Esophagus muscularis mucosa (tissue), 4 donors: ENCODE measurements at places on chromosomes 2 and 18. TPM values are rescaled to one million over a fixed set of nuclear protein-coding genes. Genes with fewer than 3 reads are reported as not detected.
A peak's percentile ranks its signal among the peaks of the same experiment; 100 is the strongest.

Gene C1QL2
- not detected for total RNA-seq

GRCh38 chr18:44977856-44978255 lies 297.2 kb downstream of the SETBP1 start:
- DNase-seq: no peak

DNA sequence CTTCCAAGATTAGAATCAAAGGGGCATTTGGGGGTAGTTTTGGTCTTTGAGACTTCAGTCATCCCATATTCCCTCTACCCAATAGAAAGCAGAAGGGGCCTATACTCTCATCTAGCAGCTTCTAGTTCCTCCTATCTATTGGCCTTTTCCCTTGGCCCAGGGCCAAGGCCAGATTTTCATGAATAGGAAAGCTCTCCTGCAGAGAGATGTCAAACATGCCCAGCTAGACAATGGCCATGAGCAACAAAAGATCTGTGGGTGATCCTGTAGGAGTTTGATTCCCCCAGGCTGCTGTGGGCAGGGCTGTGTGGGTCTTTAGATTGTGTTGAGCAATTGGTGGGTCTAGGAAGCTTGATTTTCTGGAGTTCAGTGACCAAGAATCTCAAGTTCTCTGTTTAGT lies 2.9 kb upstream of the ADCYAP1 start:
- DNase-seq: no peak

Gene CYS1
- total RNA-seq: 56.4 TPM

Gene OSR1
- total RNA-seq: 99.6 TPM

DNA sequence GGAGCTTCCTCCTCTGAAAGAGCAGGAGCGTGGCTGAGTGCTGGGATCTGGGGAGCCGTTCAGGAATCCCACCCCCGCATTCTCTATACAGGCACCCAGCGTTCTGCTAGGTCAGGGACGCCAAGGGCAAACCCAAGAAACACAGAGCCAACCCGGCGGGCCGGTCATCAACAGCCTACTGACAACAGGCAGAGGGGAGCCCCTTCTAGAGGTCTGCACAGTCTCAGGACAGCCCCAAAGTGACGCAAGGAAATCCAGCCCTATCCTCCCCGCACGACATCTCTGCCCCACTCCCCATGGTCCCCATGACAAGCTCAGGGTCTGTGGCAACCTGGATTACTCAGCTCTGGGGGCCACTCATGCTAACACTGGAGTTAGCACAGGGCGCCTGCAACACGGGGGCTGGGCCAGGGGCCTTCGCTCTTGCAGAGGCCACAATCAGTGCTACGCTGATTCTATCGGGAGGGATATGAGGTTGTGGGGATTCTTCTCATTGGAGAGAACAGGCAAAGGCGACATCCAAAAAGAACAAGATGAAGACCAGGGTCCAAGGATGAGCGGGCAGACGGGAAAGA lies 81.6 kb downstream of the PXDN start:
- DNase-seq: no peak

DNA sequence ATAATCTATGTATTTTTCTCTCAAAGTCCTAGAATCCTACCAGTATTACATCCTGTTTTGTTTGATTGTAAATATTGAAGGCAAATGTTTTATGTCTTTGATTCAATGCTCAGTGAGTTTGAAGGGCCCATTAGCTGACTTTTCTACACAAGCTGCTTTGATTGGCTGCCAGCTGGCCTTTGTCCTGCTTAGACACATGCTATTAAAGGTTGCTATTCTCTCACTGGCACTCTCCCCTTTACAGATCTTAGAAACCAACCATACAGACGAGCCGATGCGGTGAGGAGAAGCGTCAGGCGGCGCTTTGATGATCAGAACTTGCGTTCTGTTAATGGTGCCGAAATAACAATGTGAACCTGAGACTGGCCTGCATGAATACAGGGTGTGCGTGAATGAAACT lies 69.7 kb downstream of the PRPF40A start:
- no peak for DNase-seq

- DNase-seq: no peak
Observed at GRCh38 chr18:42657551-42657950, 457.9 kb downstream of the RIT2 start.

DNA sequence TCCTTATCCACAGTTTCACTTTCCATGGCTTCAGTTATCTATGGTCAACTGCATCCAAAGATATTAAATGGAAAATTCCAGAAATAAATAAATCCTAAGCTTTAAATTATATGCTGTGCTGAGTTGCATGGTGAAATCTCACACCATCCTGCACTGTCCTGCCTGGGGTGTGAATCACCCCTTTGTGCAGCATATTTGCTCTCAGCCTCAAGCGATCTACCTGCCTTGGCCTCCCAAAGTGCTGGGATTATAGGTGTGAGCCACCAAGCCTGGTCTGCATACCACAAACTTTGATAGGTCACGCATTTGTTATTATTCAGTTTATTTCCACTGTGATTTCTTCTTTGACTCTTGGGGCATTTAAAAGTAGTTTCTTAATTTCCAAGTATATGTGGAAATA lies 117.2 kb downstream of the SPIRE1 start:
- DNase-seq: no peak

DNA sequence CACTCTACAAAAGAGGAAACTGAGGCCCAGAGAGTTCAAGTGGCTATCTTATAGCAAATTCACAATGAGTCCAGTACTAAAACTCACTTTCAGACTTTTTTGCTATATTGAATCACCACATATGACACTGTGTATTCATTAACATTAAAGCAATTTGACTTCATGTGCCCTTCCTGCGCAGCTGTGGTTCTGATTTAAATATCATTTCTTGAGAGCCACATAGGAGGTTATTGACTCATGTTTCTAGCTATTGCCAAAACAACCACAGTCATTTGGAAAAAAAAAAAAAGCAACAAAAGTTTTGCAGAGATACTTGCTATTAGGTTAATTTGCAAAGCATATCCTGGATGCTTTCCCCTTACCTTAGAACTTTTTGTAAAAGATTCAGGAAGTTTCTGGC lies 341.2 kb downstream of the PIK3C3 start:
- DNase-seq: no peak

DNA sequence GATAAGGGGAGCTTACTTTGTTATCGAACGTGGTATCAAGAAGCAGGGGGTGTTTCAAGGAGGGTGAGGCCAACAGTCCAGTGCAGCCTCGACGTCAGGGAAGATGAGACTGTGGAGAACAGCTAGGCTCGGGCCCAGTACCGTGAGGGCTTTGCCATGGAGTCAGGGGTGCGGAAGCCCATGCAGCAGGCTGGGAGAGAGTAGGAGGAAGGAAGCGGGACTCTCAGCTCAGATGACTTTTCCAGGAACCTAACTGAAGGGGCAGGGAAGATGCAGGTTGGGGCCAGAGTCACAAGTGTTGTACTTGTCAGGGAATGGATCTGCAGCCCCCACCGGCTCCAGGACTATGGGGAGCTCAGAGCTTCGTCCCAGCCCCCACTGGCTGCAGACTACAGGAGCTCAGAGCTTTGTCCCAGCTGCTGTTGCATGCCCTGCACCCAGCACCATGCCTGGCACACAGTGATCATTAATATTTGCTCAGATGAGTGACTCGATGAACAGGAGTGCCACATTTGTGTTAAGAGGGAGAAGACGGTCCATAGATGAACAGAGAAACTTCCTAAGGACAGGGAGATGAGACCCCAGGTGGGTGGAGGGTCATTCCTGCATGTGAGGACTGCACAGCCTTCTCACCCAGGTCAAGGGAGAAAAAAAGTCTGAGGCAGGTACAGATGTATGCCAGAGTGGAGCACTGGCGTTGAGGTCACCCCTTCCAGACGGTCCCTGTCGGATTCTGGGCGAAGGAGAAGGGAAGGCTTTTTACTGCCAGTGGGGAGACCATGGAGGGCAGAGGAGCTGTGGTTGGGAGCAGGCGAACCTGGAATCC lies 36.4 kb downstream of the PTGR3 start:
- peak; percentile 83 for DNase-seq

GRCh38 chr18:59661891-59662701 lies 35.1 kb downstream of the CCBE1 start:
- no peak for DNase-seq

DNA sequence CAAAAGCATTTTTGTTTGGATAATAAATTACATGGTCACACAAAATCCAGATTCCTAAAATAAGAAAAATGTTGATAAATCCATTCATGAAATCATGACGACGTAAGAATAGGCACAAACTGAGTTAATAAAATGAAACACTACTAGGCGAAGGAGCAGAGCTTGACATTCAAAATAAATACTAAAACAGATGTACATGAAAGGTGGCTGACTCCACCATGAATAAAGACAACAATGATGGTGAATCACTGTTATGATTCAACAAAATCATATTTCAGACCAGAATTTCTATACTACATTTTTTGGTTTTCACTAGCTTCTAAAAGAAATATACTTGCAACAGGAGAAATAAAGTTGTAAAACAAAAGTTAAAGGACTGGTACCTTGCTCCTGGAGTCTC lies 122.0 kb upstream of the RNU4ATAC start:
- no peak for DNase-seq

DNA sequence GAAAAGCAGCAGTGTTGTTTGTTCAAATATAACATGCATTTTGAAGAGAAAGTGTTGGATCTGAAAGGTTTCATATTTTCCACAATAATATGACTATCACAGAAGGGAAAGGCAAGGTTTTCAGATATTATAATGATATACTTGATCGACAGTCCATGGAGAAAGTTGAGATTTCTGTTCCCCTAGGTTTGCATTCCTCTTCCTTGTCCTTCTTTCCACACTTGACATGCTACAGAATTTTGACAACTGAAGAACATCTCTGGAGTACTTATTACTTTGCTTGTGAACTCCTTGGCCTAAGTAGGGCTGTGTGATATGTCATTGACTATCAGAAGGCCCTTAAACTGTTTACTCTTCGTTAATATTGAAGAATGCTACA lies 46.5 kb downstream of the TMEFF2 start:
- DNase-seq: no peak

Gene RAB17
- 3.7 TPM for total RNA-seq

- no peak for DNase-seq
Observed at GRCh38 chr2:15782769-15783294, 157.5 kb upstream of the MYCN start.

Gene PXDN
- 19.9 TPM for total RNA-seq

Gene COLEC12
- 36.4 TPM for total RNA-seq

- DNase-seq: no peak
Observed at GRCh38 chr2:179454443-179455171, 190.0 kb upstream of the SESTD1 start.

- DNase-seq: no peak
Observed at GRCh38 chr2:167334146-167334742, 446.0 kb downstream of the XIRP2 start.

DNA sequence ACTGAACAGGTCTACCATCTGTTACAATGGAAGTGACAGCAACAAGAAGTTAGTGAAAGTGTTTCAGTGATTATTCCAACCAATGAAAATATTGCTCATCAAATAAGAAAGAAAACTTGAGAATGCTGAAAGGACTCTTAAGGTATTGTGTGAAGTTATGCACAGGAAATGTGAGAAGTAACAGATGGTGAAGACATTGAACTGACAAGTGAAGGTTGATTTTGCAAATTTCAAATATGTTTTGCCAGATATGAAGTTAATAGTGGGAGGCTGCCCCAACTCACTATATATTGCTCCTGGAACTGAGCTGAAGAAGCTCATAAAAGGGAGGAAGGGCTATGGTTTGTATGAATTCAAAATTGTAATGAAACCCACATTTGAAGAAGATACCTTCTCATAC lies 97.5 kb downstream of the PHLPP1 start:
- no peak for DNase-seq

DNA sequence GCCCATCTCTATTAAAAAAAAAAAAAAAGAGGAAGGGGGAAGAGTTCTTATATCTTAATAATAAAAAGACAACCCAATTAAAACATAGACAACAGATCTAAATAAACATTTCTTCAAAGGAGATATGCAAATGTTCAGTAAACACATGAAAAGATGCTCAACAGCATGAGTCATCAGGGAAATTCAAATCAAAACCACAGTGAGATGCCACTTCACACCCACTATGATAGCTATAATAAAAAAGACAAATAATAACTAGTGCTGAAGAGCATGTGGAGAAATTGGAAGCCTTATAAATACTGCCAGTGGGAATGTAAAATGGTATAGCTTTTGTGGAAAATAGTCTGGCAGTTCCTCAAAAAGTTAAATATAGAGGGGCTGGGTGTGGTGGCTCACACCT lies 61.5 kb upstream of the CYP20A1 start:
- no peak for DNase-seq

Gene MARCHF4
- not detected for total RNA-seq

Gene ZNF236
- 10.1 TPM for total RNA-seq

- DNase-seq: no peak
Observed at GRCh38 chr2:238908960-238909951, 61.4 kb downstream of the TWIST2 start.

DNA sequence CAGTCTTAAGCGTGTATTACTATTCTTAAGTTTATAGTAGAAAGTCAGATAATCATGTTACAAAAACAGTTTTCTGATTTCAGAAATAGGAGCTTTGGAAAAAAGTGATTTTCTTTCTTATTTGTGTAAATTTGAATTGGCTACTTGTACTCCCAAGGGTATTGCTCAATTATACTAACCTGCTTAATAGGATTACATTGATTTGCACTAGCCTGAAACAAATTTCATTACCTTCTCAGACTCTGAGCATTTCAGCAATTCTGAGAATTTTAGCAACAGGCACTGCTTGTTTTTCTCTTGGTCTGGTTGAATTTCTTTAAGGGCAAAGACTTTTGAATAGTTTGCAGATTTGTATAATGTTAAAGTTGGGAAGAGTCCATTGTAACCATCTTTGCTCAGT lies 87.2 kb upstream of the NXPH2 start:
- DNase-seq: no peak
